ENCODE measurements at places on chromosomes 1 and 21.
A peak's percentile ranks its signal among the peaks of the same experiment; 100 is the strongest.

DNA sequence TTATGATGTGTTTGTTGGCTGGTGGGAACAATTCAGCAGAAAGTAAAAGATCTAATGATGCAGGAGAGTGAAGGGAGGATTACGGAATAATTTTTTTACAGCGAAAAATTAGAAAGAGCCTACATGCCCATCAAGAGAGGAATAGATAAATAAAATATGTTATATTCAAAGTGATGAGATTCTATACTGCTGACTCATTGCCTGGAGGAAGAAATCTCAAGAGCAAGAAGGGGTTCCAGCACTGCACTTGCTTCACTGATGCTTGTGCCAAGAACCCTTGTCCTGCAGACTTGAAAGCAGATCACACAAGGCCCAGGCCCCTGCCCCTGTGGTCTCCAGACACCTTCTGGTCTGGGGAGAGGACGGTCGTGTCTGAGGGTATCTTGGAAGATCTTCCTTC is 295.1 kb upstream of the POU3F1 start:
- DNase-seq: no peak

- no peak for DNase-seq
Observed at GRCh38 chr1:75884437-75884836, 47.8 kb downstream of the ASB17 start.

DNA sequence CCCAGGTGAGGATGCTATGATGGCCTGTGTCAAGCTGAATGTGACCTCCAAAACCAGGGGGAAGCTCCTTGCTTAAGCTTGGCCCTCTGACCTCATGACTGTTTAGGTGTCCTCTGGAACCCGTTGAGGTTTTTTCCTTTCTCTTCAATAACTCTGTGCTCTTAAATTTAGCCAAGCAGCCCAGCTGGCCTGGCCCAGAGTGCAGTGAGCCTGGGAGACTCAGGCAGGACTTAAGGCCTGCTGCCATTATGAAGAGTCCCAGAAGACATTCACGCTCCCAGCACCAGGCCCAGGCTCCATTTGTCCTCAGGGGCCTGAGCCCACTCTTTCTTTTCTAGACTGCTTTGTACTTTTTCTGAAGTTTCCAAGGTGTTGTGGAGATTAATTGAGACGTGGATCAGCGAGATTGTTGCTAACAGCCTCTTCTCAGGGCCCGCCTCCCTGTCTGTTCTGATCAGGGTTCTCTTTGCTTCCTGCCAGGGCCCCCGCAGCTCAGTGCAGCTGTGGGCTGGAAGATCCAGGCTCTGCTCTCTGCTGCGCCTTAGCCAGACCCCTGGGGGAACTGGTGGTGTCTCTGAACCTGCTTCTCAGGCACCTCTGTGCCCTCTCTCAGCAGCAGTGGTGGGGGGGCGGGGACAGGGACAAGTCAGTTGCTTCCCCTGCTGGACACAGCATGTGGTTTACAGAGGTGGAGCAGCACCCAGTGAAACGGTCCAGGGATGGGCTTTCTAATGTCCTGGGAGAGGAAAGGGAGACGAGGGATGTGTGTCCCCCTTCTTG is 124.2 kb downstream of the GRIK3 start:
- DNase-seq: peak; percentile 33

DNA sequence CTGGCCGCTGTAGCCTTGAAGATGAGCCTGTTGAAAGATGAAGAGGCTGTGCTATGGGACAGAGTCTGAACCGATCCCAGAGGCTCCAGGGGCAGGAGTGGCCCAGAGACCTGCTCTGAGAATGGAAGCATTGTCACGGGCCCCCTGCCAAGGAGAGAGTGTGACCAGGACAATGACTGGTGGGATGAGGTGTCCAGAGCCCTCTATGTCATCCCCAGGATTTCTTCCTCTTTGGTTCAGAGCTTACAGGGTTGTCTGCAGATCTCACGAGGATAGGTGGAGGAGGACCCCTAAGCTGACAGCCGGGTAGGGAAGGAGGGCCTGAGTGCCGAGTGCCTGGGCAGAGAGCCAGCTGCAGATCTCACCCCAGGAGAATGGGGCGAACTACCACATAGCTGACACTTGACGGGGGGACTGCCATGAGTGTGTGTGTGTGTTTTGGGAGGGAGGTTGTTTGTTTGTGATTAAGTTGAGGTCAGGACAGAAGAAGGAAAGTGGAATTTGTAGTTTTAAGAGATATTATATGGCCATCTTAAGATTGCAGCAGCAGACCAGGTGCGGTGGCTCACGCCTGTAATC is 25.4 kb downstream of the PIK3CD start:
- no peak for DNase-seq

DNA sequence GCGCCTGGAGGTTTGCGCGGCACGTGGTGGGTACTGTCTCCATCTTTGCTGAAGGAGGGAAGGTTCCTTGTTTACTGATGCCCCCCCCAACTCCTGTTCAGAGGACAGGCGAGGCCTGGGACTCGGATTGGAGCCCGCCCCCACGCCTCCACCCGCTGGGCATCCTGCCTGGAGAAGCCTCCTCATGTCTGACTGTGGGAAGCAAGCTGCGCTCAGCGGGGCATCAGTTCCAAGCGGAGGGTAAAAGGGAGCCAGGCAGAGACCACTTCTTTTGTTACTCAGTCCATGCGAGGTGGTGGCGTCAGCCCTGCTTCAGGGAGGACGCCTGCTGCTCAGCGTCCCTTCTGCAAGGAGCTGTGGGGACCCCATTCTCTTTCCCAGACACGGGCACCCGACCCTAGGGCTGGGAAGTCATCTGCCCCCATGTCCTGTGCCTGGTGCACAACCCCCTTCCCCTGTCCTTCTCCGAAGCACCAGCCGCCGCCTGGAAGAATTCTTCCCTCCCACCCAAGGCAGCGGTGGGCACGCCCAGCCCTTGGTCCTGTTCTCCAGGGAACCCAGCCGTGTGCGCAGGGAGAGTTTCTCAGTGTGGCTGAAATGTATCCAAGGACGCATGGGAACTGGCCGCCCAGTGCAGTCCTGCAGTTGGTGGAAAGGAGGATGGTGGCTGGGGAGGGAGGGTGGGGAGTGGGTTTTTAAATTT is 414.0 kb downstream of the CAMTA1 start:
- no peak for DNase-seq

GRCh38 chr1:197521118-197521739 is 253.2 kb downstream of the CRB1 start:
- DNase-seq: peak; percentile 29

DNA sequence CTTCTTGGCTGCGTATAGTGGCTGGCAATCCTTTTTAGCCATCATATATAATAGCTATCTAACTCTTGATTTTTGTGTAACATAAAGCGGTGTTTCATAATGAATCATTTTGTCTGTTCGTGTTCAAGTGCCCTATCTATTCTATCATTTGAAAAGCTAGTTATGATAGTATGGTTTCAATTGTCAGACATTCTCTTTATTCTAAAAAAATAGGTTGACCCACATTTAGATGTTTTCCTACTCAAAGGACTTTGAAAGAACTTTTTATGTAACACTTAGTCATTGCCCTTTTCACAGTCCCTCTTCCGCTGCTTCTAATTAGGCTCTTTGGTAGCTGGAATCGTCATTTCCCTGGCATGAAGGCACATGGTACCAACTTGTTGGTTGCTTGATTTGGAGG is 272.2 kb upstream of the B3GALT2 start:
- DNase-seq: no peak

- DNase-seq: no peak
Observed at GRCh38 chr1:248277876-248278275, at the start of gene OR2T33. Gene OR2T33, minus strand, starts transcription at chr1:248277976. Its CDS starts 4,162 bp downstream, at chr1:248273814.

- DNase-seq: peak; percentile 57
Observed at GRCh38 chr1:147225193-147225730, at the start of gene FMO5. Gene FMO5, minus strand, starts transcription at chr1:147225339. Its CDS starts 310 bp downstream, at chr1:147225029.

DNA sequence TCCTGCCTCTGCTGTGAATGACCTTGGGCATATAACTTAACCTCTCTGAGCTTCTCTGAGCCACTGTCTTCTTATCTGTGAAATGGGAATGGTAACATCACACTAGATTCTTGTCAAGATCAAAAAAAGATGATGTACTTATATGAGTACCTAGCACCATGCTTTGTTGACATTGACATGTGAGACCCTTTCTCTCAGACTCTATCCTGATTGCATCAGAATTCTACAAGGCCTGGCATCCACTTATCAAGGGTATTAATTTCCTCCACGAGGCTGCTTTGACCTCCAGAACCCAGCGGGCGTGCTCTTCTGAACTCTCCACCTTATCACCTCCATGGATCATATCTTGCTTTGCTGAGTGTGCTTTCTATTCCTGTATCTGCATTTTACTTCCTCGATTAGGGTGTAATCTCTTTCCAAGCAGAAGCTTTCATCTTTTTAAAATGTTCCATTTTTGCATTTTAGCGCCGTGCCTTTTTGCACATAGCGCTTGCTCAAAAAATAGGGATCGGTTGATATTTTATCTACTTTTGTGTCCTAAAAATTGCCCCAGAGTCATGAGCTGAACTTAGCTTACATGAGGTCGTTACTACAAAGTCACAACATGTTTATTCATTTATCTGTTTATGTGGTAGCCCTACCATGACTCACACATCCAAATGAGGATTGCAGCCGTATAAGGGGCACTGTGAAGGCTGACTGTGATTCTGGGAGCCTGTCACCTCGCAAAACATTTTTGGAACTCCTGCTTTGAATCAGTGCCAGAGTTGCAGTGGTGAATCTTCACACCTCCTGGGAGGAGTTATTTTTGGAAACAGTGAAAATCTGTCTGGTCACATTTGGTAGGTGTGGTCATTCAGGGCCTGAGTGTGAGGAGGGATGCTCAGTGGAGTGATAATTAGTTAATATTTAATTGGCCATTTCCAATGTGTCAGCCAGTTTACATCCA is 63.2 kb downstream of the IER5 start:
- peak; percentile 39 for DNase-seq

GRCh38 chr1:185355947-185356346 is 38.9 kb upstream of the IVNS1ABP start:
- DNase-seq: no peak

Data from SK-N-SH (cell line).